ENCODE measurements at places on chromosomes 11 and 22. TPM values are rescaled to one million over a fixed set of nuclear protein-coding genes. Genes with fewer than 3 reads are reported as not detected.

GRCh38 chr11:32225571-32226285, 134.9 kb downstream of the RCN1 start:
- no peak for DNase-seq
- H3K4me3 ChIP-seq, result no peak overlapping the region
- no peak overlapping the region for H3K27ac ChIP-seq
- no peaks in the 10 kb centered on the region for H3K27me3 ChIP-seq
- H3K36me3 ChIP-seq, result no peaks in the 10 kb centered on the region

DNA sequence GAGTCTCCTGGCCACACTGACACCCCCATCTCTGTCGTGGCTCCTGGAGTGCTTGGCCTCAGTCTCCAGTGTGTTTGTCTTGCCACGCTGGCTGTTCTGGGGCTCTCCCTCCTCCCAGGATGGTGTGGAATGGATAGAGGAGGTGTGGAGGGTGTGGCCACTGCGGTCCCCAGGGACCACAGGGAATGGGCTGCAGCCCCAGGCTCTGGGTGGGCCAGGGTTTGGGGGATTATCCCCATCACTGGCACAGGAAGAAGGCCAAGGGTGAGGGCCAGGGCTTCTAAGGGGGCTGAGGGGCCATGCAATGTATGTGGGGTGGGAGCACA, 8.1 kb downstream of the GNAZ start:
- no peaks in the 10 kb centered on the region for H3K36me3 ChIP-seq
- no peak overlapping the region for H3K27ac ChIP-seq
- H3K4me1 ChIP-seq, result peaks cover 7% of the 10 kb centered on the region
- DNase-seq, result no peak

DNA sequence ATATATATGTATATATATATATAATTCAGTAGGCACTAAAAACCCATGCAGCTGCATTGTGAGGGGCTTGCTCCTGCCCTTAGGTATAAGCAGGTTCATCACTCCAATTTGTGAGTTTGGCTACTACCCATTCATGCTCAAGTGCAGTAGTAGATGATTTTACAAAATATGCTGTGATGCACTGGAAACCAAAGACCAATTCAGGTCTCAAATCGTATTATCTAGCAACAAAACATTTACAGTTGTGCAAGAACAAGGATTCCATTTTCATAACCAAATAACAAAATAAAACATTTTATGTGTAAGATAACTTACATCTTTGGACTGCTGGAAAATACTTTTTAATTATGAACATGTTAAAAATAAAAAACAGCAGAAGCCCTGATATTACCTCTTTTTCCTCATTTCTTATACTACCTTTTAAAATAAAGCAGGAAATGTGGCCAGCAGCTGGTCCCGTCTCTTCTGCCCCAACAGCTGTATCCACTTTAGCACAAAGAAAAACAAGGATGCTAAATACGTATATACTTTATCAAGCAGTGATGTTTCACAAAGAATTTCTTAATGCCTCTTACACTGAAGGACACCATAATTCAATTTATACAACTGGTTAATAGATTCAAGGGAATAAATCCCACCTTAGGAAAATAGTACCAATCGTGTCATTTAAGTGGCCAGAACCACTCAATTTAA, 2.8 kb downstream of the CREBZF start:
- H3K4me3 ChIP-seq, result peak overlapping the region; percentile 78
- DNase-seq, result no peak
- H3K4me1 ChIP-seq, result peaks cover 71% of the 10 kb centered on the region
- peaks cover 60% of the 10 kb centered on the region for H3K36me3 ChIP-seq
- H3K27me3 ChIP-seq, result no peaks in the 10 kb centered on the region

GRCh38 chr22:47175151-47176025, 412.9 kb downstream of the TBC1D22A start:
- H3K27me3 ChIP-seq, result no peaks in the 10 kb centered on the region
- no peaks in the 10 kb centered on the region for H3K36me3 ChIP-seq
- no peak overlapping the region for H3K4me3 ChIP-seq
- no peak for DNase-seq

GRCh38 chr11:14258221-14258935, 100.6 kb downstream of the RRAS2 start:
- H3K27me3 ChIP-seq, result no peaks in the 10 kb centered on the region
- H3K27ac ChIP-seq, result no peak overlapping the region
- no peak overlapping the region for H3K4me3 ChIP-seq
- no peaks in the 10 kb centered on the region for H3K4me1 ChIP-seq

GRCh38 chr11:111982019-111982464, 43.2 kb upstream of the DLAT start:
- H3K27me3 ChIP-seq, result no peaks in the 10 kb centered on the region
- H3K27ac ChIP-seq, result peak overlapping the region; percentile 59
- no peaks in the 10 kb centered on the region for H3K36me3 ChIP-seq
- no peak for DNase-seq
- no peak overlapping the region for H3K4me3 ChIP-seq
- H3K4me1 ChIP-seq, result peaks cover 9% of the 10 kb centered on the region

GRCh38 chr11:119983240-119983732, 154.6 kb downstream of the TRIM29 start:
- H3K36me3 ChIP-seq, result no peaks in the 10 kb centered on the region
- no peak overlapping the region for H3K4me3 ChIP-seq
- H3K27me3 ChIP-seq, result peaks cover 32% of the 10 kb centered on the region
- H3K27ac ChIP-seq, result no peak overlapping the region
- DNase-seq, result no peak

DNA sequence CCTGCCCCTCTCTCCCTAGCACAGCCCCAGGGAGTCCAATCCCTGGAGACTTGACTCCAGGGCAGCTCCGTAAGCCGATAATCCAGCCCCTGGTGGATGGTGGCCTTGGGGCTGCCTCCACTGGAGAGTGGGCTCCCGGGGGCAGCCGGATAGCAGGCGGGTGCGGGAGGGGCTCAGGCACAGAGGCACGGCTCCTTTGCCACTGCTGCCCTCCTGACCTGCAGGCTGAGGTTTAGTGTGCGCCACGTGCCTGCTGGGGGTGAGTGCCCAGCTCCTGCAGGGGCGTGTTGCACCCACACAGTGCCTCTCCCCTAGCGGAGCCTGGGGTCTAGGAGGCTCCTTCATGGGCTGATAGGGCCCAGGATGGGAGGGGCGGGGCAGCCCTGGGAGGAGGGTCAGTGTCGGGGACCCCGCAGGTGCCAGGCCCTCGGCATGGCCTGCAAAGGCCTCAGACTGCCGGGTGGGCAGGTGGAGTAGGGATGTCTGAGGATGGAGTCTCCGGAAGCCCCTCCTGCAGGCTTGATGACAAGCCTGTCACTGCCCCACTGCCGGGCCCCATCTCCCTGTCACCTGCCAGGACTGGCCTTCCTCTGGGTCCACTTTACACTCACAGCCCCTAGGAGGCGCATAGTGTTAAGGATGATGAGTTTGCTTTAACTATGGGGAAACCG, 5.6 kb downstream of the DUSP8 start:
- H3K36me3 ChIP-seq, result no peaks in the 10 kb centered on the region
- no peaks in the 10 kb centered on the region for H3K27me3 ChIP-seq
- no peak overlapping the region for H3K4me3 ChIP-seq
- no peak for DNase-seq

GRCh38 chr11:64744544-64745188, 724 bp upstream of the RASGRP2 start:
- H3K36me3 ChIP-seq, result no peaks in the 10 kb centered on the region
- peaks cover 44% of the 10 kb centered on the region for H3K4me1 ChIP-seq
- H3K27ac ChIP-seq, result peak overlapping the region; percentile 97
- DNase-seq, result no peak

GRCh38 chr22:44031158-44031952, 7.3 kb downstream of the PARVB start:
- no peak overlapping the region for H3K4me3 ChIP-seq
- H3K4me1 ChIP-seq, result peaks cover 78% of the 10 kb centered on the region
- DNase-seq, result no peak

Gene FGF19
- not detected for total RNA-seq

Gene HOATZ
- total RNA-seq, result not detected

Gene FXYD6
- 28.1 TPM for total RNA-seq

Gene OR56A1
- total RNA-seq, result not detected

Gene WDR74
- total RNA-seq, result 18.5 TPM

Gene MUC2
- not detected for total RNA-seq

Gene SPDYC
- not detected for total RNA-seq

Gene WNT7B
- total RNA-seq, result not detected

Gene ARHGAP32
- 4.6 TPM for total RNA-seq

Gene IGLL1
- total RNA-seq, result not detected
